ENCODE measurements at places on chromosomes 11 and 22.
A peak's percentile ranks its signal among the peaks of the same experiment; 100 is the strongest.

DNA sequence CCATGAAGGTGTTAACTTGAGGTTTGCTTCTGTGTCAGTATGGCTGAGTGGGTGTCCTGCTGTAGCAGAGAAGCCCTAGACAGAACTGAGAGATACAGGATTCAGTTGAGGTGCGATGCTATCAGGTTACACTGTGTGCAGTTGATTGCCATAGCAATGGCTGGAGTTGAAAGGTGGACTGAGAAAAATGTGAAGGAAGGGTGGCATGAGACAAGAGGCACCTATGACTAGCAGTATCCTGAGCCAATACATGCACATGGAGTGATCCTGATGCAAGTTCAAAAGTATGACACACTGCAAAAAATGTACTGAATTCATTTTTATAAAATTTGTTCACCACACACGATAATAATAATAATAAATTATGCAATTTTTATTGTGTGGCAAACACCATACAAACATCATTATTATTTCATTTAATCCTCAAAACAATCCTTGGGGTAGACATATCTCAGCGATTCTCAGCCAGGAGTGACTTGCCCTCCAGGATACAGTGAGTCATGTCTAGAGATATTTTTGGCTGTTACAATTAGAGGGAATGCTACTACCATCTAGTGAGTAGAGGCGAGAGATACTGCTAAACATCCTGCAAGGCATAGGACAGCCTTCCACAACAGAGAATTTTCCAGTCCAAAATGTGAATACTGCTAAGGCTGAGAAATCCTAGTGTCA is 3.9 kb upstream of the PIWIL4 start:
- DNase-seq = peak; percentile 38

DNA sequence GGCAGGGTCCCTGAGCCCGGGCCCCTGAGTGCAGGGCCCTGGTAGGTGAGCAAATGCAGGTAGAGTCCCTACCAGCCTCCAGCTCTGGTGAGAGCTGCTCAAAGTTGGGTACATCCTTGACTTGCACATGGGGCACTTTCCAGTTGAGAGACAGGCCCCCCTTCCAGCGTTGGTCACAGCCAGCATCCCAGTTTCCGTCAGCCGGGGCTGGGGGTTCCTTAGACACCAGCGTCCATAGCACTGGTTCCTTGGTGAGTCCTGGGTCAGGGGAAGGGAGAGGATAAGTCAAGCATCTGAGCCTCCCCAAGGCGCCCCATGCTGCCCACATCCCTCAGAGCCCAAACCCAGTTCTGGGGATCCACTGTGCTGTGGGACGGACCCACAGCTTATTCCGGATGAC is 5.6 kb downstream of the PNPLA5 start:
- no peak for DNase-seq

DNA sequence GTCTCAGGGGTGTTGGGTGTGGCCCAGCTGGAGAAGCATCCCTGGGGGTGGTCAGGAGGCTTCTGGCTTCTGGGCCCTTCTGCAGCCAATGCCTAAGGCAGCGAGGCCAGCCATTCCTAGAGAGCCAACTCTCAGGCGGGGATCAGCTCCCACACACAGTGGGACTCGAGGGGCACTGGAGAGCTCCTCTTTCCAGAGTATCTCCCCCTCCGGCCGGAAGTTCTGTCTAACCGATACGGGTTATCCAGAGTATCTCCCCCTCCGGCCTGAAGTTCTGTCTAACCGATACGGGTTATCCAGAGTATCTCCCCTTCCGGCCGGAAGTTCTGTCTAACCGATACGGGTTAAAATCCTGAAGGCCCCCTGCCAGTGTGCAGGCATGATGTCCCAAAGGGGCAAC is 71.2 kb upstream of the B3GAT1 start:
- no peak for DNase-seq

DNA sequence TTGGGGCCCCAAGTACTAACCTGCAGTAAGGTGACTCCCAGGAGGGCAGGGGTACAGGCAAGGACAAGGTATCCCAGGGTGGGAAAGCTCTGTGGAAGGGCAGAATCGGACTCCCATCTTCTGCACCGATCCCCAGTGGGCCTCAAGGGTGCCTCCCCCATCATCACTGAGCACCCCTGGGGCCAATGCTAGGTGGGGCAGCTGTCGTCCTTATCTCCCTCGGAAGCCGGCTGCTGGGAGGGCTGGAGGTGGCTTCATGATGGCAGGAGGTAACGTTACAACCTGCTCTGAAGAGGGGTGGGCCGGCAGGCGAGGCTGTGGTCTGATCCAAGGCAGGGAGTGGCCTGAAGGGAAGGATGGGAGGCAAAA is 87.6 kb upstream of the LINC01488 start:
- no peak for DNase-seq

GRCh38 chr22:39545386-39546365 is 13.1 kb upstream of the RPS19BP1 start:
- DNase-seq = no peak

DNA sequence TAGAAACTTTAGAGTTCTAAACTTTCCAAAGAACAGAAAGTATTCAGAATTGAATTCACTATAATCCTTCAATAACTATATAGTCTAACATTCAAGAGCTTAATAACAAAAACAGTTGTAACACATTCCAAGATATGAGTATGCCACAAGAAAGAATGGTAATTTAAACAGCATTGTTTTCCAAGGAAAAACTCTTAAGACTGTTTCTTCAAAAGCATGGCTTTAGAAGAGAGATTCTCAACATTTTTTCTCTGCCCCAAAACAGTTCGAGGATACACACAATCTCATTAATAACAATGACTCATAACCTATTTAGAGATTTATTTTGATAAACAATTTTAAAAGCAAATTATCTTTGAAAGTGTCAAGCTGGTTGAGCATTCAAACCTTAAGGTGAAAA is 16.7 kb upstream of the ARHGAP32 start:
- DNase-seq = no peak

DNA sequence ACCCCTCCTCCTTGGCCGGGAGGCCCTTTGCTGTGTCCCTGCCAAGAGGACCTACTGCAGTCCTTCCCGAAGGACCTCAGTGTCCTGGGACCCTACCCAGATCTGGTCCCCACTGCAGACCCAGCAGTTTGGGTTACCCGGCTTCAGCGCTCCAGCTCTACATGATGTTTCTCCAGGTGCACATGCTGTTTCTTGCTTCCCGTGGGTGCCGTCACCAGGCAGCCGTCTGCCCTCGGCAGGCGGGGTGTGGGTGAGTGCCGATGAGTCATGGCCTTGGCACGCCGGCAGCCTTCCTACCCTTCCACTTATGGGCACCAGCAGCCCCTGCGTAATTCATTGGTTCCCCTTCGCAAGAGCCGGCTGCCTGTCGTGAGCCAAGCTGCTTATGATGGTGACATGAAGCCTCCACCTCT is 101.8 kb downstream of the BCR start:
- peak; percentile 83 for DNase-seq

DNA sequence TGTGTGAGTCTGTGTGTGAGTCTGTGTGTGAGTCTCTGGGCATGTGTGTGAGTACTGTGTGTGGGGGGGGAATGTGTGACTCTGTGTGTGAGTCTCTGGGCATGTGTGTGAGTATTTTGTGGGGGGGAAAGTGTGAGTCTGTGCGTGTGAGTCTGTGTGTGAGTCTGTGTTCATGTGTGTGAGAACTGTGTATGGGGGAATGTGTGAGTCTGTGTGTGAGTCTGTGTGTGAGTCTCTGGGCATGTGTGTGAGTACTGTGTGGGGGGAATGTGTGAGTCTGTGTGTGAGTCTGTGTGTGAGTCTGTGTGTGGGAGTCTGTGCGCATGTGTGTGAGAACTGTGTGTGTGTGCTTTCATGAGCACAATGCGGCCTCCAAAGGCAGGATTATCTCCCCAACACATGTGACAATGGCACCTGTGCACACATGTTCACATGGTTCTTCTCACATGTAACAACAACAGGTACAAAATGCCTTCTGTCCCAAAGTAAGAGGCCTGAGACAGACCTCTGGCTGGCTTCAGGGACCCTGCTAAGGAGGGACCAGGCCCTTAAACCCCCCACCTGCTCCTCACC is 1.6 kb downstream of the CD5 start:
- no peak for DNase-seq

DNA sequence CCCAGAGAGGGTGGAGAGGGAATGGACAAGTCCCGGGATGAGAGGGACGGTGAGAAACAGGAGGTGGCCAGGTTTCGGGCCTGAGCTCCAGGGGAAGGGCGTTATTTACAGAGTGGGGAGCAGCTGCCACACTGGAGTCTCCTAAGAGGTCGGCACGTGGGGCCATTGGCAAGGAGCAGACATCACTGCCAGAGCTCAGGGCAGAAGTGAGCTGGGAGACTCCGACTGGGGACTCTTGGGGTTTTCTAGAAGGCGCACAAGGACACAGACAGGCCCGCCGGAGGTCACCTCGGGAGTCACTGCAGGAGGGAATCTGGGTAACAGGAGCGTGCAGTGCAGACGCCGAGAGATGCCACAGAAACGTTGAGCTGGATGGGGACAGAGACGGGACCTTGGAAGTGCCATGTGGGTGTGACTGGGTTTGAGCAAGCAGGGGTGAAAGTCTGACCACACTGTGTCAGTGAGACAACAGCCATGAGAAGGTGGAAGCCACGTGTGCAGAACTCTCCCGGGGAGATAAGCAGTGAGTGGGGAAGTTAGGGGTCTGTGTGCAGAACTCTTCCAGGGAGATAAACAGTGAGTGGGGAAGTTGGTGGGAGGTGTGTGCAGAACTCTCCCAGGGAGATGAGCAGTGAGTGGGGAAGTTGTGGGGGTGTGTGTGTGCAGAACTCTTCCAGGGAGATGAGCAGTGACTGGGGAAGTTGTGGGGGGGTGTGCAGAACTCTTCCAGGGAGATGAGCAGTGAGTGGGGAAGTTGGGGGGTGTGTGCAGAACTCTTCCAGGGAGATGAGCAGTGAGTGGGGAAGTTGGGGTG is 187.5 kb downstream of the SHANK2 start:
- no peak for DNase-seq

DNA sequence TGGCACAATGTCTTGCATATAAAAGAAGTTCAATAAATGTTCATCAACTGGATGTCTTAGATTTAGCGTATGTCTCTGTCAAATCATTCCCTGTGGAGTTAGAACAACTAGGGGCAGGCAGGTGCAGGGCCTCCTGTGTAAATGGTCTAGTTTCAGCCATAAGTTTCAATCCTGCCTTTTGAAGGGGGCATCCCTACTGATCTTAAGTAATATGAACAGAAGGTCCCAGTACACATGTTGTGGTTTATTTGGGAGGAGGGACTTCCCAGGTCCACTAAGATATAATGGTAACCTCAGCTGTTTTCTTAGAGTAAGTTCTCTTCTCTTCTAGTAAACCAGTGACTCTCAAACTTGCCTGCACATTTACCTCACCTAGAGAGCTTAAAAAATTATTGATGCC is 19.8 kb downstream of the TTC12 start:
- no peak for DNase-seq

- peak; percentile 87 for DNase-seq
These were observed 219.0 kb upstream of the NAV2 start for GRCh38 chr11:19493446-19494213.

GRCh38 chr11:9774591-9775397 is 110.9 kb downstream of the SWAP70 start:
- no peak for DNase-seq

DNA sequence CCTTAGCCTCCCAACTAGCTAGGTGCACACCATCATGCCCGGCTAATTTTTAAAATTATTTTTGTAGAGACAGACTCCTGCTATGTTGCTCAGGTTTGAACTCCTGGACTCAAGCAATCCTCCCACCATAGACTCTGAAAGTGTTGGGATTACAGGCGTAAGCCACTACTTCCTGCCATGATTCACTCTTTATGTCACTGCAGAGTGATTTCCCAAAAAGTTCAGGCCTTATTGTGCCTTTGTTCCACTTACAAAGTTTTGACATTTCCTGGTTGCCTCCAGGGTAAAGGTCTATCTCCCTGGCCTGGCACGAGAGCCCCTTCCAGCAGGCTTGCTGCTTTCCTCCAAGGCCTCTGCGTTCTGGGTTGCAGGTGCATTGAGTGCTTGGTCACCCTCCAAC is 44.6 kb upstream of the RIC3 start:
- DNase-seq = no peak

- DNase-seq = no peak
These were observed 180.2 kb downstream of the CHST1 start for GRCh38 chr11:45485070-45485707.

GRCh38 chr11:37134637-37135036 is 536.6 kb upstream of the RAG2 start:
- no peak for DNase-seq

DNA sequence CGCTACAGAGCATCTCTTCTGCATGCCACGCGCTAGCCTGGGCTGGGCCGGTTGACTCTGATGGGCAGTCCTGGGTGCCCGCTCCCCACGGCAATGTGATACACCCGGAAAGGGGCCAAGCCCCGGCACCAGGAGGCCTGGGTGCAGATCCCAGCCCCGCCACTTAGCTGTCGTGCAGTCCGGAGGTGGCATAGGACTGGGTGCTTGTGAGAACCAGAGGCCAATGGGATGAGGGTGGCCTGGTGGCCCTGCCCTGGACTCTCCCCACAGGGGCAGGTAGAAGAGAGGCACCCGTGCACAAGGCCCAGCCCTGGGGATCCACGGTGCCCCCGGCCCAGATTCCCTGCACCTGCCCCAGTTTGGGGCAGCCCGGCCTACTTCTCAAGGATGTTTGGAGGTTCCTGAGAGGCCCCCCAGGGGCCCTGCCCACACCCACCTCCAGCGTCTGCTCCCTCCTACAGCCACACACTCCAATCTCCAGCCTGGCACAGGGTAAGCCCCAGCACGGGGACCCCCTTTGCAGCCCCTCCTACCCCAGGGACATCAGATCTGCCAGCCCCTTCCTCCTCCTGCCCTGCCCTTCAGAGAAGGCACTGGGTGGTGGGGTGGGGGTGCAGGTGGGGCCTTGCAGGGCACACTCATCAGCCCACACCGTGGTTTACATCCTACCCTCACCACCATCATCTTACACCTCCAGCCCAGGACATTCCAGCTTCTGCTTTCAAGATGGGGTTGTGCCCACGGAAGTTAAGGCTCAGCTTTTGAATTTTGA is 66.9 kb downstream of the CYTH4 start:
- no peak for DNase-seq

DNA sequence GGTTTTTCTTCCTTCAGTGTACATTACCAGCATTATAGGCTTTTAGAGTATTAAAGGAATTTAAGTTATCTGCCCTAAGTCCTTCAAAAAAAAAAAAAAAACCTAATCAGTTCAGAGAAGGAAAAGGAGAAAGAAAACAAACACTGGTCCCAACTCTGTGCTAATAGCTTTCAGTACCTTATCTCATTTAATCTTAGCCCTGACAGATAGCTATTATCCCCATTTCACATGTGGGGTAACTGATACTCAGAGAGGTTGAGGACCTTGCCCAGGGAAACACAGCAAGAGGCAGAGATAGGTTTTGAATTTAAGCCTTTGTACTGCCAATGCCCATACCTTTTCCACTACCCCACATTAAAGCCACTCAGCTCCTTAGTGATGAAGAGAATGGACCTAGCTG is 43.4 kb downstream of the FAT3 start:
- no peak for DNase-seq

- DNase-seq = no peak
These were observed 87.2 kb upstream of the VPREB1 start for GRCh38 chr22:22157348-22157725.

- DNase-seq = peak; percentile 56
These were observed 442 bp downstream of the PELI3 start for GRCh38 chr11:66467034-66467659.
